ENCODE measurements at places on chromosomes 2 and 18.
A peak's percentile ranks its signal among the peaks of the same experiment; 100 is the strongest.

DNA sequence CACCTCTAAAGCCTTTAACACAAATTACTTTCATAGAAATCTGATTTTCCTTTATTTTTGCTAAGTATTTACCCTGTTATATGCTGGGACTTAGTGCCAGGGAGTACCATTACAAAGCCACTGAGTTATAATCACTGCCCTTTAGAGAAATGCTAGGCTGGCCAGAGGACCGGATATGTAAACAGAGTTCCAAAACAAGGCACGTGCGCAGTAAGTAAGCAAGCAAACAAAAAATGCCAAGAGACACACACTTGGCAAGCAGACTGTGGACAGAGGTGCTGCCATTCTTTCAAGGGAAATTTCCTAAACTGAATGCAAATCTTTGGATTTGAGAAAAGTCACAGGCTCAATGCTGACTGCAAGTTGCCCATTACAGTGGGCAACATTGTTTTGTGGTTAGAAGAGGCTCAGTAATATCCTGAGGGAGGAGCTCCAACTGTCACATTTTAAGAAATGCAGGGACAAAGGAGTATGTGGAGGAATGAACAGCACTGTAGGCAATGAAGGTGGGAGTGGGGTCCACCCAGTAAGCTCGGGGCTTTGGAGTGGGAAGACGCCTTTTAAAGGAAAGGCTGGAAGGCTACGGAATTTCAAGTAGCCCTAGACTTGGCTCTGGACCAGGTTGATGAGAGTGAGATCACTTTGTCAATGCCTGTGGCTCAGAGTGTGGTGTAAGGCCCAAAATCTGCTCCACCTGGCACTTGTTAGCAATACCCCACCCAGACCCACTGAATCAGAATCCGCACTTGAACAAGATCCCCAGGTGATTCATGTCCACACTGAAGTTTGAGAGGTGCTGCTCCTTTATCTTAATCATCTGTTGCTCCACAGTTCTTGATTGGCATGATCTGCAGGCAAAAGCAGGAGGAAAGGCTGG, 2.1 kb upstream of the PARD6G start:
- no peak for DNase-seq

- DNase-seq: no peak
Observed at GRCh38 chr18:53984021-53984420, 240.4 kb downstream of the MBD2 start.

DNA sequence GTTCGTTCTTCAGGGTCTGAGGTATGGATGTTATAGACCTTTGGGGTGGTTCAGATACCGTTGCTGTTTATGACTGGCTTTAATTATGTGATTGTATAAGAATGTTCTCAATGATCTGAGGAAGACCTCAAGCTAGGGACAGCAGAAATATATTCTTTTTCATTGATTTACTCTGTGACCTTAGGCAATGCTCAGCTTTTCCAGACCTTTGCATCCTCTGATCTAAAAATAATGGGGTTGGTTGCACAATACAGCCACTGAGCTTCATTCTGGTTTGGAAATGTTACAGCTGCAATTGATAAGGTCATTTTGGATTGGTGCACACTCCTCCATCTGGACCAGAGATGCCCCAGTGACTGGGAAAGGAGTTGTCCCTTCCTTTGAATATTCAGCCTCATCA, 17.2 kb upstream of the CABYR start:
- no peak for DNase-seq

DNA sequence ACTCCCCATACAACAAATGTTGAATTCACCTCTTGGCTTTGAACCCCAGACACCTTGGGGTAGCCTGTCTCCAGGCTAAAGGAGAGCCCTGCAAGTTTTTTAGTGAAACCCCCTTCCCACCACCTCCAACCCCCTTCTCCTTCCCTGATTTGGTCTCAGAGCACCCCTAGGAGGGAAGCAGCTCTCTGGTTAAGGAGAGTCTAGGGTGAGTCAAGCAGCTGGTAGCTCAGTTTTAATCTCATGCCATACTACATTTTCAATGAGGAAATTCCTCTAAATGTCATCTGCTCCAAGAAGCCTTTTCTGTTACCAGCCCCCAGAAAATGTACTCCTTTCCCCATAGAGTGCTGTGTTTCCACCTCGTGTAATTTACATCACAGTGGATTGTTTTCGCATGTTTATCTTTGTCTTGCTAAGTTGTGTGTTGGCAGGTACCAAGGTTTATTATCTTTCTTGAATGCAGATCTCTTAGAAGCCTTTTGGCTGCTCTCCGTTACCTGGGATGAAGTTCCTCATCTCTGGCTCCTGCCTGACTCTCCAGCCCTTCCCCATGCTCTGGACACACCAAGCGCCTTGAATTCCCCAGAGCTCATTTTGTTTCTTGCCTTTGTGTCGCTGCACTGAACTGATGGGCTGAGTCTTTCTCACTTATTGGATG, 82.2 kb downstream of the ASAP2 start:
- no peak for DNase-seq

GRCh38 chr2:163132850-163133249, 294.3 kb upstream of the KCNH7 start:
- no peak for DNase-seq

DNA sequence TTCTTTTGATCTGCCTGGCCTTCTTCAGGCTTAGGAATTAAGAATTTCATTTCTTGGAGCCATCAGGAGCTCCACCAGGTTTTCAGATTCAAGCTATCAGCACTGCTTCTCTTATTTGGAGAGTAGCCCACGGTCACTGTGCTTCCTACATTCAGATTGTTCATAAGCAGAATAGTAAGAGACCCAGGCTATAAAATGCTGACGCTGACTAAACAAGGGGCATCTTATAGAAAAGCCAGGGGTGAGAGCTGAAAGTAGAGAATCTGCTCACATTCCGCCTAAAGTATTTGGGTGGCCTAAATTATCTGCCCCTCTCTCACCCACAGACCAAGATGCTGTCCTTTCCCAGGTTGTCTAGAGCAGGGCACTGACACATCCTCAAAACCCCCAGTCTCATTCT, 120.3 kb upstream of the SULT1C3 start:
- no peak for DNase-seq

- no peak for DNase-seq
Observed at GRCh38 chr2:105804266-105804665, 59.6 kb downstream of the NCK2 start.

DNA sequence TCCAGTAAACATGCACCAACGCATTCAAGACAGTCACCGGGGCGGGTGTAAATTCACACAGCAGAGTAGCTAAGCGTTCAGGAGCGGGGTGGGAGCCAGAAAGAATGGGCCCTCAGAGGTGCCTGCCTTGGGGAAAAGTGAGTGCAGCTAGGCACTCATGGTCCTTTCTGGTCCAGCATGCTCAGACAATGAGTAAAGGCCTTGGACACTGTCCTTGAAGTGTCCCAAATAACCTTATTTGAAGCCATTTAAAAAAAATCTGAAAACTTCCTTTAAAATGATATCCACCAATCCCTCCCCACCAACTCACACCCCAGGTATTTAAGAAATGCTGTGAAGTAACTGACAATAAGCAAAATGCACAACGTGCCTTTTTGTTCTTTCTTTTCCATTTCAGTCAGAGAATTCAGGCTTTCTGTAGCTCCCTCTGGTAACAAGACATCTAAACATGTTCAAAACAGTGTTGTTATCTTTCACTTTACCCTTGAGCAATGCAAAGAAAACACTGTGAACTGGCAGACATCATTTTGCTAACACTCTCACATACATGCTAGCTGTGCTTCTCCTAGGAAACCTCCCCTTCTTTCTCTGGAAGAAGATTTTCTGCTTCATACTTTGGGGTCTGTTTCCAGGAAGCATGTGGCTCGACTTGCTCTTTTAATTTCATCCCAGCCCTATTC, 445.1 kb upstream of the SPRED2 start:
- DNase-seq: no peak

DNA sequence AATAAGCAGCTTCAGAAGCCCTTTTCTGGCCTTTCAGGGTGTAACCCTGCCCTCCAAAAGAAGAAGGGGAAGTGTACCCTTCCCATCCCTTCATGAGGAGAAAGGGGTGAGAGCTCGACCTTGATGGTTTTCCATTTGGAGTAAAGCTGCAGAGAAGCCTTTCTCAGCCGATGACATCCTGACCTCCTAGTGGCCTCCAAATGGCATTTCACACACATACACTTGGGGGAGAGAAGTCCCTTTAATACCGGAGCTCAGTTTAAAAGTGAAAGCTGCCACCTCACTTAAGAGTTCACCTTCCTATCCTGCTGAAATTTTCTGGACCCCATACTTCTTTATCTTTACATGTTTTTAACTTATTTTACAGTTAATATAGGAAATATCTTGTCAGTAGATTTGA, 716.7 kb downstream of the DCDC2C start:
- no peak for DNase-seq

DNA sequence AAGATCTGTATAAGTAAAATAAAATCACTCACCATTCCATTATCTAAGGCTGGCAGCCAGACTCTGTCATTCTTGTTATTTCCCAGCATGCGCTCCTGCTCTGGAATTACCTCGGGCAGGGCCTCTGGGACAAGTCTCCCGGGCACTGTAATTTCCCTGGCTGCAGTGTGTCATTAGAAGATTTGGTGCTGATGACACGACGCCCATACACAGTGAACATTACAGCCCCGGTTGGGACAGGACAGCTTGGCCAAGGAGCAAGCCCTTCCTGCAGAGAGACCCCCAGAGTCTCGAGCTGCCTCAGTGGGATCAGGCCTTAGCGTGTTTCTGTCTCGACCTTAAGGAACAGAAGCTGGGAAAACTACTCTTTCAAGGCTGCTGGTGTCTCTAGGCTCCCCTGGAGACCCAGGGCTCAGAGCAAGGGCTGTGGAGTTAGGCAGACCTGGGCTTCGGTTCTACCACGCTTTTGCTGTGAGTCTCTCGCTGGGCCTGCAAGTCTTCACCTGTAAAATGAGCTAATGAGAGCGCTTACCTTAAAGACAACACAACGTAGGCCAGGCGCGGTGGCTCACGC, 39.7 kb downstream of the SMAD7 start:
- no peak for DNase-seq

GRCh38 chr2:54879598-54880332, 156.3 kb downstream of the EML6 start:
- DNase-seq: peak; percentile 20

DNA sequence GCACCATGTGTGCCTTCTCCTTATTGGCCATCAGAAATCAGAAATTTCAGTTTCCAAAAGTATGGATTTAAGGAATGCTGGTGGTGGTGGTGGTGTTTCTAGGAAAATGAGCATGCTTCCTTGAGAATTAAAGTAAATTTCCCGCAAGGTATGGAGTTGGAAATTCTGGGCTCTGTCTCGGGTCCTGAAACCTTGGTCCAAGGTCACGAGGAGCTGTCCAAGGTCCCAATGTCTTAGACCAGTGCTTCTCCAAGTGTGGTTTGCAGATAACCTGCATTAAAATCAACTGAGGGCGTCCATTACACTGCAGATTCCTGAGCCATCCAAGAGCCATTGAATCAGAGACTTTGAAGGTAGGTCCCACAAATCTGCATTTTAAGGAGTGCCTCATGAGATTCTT, 210.9 kb upstream of the PKDCC start:
- no peak for DNase-seq

DNA sequence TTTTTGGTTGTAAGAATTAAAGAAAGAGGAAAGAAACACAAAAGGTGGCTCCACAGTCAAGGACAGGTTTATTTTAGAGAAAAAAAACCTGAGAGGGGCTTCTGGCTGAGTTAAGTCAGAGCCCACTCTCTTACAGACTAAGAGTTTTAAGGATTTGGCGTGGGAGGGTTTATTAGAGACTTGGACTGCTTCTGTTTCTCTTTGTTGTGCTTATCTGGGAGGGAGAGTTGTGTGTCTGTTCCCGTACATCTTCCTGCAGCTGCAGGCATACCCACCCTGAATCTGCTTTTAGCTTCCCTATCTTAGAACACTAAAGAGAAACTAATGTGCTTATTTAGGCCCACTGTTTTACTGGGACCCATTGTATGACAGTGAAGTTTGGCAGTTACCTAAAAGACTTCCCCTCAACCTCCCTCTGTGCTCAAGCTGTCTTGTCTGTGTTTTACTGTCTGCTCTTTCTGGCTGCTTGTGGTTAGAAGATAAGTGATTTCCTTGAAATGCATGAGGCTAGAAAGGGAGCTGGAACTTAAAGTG, 2.7 kb downstream of the RSAD2 start:
- DNase-seq: no peak

DNA sequence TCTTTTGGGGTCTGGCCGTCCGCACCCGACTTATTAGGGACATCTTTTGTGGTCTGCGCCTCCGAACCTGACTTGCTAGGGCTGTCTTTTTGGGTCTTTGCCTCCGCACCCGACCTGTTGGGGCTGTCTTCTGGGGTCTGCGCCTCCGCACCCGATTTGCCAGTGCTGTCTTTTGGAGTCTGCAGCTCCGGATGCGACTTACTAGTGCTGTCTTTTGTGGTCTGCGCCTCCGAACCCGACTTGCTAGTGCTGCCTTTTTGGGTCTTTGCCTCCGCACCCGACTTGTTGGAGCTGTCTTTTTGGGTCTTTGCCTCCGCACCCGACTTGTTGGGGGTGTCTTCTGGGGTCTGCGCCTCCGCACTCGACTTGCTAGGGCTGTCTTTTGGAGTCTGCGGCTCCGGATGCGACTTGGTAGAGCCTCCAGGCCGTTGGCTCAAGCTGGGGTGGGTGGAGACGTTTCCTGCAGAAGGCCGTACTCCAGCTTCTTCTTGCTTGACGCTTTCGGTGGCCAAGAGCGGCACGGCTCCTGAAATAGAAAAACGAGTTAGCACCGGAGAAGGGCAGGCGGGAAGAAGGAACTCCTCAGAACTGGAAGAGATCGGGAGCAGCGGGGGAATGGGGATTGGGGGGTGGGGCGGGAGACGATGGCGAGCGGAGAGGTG, 498 bp downstream of the TGOLN2 start:
- peak; percentile 53 for DNase-seq

GRCh38 chr2:145652571-145653545, 1132.9 kb upstream of the ZEB2 start:
- no peak for DNase-seq

DNA sequence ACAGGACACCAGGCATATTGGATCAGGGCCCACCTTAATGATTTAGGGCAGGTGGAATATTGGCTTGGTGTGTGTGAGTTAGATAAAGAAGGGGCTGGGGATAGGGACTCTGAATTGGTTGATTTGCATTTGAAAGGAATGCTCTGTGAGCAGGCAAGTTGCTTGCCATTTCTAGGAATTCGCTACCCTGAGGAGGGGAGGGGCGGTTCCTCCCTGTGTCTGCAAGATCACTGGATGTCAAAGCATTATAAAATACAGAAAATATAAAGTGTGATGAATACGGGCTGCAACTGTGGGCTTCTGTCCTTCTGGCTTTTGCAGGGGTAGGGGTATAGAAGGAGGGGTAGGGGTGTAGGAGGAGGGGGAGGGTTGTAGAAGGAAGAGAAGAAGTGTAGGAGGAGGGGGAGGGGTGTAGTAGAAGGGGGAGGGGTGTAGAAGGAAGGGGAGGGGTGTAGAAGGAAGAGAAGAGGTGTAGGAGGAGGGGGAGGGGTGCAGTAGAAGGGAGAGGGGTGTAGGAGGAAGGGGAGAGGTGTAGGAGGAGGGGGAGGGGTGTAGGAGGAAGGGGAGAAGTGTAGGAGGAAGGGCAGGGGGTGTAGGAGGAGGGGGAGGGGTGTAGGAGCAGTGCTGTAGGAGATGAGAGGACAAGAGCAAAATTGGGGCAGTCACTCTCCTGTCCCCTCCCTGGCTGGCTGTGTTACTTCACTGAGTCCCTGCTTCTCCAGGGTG, 238.0 kb upstream of the COPS8 start:
- no peak for DNase-seq
